ENCODE measurements at places on chromosomes 7 and 10.

GRCh38 chr7:80659120-80660055, 20.9 kb downstream of the CD36 start:
- DNase-seq, result no peak

GRCh38 chr10:43128958-43129706, 9.1 kb upstream of the CSGALNACT2 start:
- no peak for DNase-seq

- no peak for DNase-seq
Observed at GRCh38 chr7:37518266-37518665, 69.6 kb upstream of the ELMO1 start.

DNA sequence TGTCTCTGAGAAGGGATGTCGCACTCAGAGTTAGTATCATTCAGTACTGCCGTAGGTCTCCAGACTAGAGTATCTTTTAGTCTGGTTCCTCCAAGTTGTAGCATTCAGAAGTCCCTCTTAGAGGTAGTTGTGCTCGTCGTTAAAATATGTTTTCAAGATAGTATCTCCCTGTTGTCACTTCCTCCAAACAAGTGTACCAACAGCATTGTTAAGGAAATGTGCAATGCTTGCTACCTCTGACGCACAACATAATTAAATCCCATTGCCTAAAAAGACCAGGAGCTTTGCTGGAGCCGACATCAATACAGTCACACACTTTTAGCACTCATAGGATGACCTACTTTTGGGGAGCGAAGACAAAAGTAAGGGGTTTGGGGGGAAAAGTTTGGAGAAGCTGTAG, 80.0 kb upstream of the STK17A start:
- no peak for DNase-seq

- DNase-seq, result no peak
Observed at GRCh38 chr7:105187302-105188169, 173.5 kb downstream of the KMT2E start.

- no peak for DNase-seq
Observed at GRCh38 chr7:101956130-101956529, 138.7 kb downstream of the CUX1 start.

GRCh38 chr10:94299417-94299816, 63.3 kb downstream of the NOC3L start:
- DNase-seq, result no peak

DNA sequence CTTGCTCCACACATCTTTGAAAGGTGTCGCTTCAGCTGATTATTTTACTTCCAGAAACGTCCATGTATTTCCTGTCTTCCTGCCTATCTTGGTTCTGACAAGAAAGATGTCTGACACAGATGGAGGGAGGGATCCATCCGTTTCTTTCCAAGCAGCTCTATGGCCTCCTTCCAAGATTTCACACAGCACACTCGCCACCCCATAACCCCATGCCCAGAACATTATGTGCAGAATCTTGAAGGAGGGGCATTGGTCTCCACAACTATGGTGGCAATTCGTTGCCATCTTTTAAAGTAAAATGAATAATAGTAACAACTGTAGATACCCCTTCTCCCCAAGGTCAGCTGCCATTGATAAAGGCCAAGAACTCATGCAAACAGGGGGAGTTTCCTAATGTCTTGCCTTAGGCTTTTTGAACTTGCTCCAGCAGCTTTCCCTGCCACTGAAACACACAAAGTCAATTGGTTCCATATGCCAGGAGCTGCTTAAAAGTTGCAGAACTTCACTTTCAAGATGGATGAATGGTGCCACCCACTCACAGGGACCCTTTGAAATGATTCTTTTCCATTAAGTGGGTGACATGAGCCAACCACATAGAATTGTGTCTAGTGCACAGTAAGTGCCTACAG, 60.0 kb downstream of the VSTM4 start:
- DNase-seq, result no peak

- DNase-seq, result no peak
Observed at GRCh38 chr7:7565746-7566650, 686 bp upstream of the MIOS start.

Data from nucleus accumbens (tissue), 56 donors.